ENCODE measurements at places on chromosomes 1 and 21.

GRCh38 chr21:39377444-39378050 lies 28.7 kb upstream of the HMGN1 start:
- no peak for DNase-seq

GRCh38 chr1:180190091-180190490 lies 35.4 kb downstream of the QSOX1 start:
- DNase-seq = no peak

DNA sequence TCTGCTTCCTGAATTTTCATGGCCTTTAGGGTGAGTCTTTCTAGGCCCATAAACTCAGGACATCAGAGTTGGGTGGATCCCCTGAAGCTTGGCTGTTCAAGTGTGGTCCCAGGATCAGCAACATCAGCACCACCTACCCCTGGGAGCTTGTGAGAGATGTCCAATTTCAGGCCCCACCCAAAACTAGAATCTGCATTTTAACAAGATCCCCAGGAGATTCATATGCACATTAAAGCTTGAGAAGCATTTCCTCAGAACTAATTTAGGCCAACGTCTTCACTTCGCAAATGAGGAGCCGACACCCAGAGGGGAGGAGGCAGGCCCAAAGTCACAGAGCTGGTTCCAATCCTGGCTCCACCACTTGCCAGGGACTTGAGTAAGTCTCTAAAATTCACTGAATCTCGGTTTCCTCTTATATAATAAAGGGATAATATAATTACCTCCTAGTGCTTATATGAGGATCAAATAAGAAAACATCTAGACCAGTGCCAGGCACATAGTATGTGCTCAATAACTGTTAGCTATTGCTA lies 10.3 kb upstream of the PHLDA3 start:
- no peak for DNase-seq

- no peak for DNase-seq
Observed at GRCh38 chr1:8283058-8283884, 34.6 kb upstream of the SLC45A1 start.

GRCh38 chr1:161915978-161916377 lies 107.7 kb downstream of the OLFML2B start:
- no peak for DNase-seq

DNA sequence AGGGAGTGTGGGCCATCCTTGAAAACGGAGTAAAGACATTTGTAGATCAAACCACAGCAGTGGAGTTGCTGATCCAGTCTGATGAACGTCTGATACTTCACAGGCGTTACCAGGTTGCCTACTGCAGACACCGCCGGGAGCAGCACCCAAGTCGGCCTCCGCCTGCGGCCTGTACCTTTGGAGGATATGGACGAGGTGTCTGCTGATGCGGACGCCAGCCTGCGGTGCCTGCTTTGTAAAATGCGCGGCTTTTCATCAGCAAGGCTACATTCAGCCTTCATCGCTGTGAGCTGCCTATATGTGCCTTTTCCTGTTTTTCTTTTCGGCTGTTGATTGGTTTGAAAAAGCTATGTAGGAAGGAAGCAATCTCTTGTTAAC lies 16.0 kb downstream of the SLX9 start:
- DNase-seq = no peak

DNA sequence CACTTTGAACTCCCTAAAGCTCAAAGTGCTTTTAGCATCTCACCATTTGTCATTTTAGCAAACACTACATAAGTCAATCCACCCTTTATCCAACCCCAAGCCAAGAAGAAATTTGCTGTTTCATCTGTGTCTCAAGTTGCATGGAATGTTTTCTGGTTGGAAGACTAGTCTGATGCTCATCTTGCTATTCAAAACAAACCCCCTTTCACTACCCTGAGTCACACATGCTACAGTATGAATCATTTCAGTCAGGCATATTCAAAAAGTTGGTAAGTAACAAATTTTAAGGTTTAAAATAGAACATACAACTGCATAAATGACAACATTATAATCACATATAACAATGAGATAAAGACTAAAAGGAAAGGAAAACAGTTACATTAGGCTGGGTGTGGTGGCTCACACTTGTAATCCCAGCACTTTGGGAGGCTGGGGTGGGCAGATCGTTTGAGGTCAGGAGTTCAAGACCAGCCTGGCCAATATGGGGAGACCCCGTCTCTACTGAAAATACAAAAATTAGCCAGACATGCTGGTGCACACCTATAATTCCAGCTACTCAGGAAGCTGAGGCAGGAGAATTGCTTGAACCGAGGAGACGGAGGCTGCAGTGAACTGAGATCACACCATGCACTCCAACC lies 38.7 kb downstream of the DSTYK start:
- DNase-seq = no peak

DNA sequence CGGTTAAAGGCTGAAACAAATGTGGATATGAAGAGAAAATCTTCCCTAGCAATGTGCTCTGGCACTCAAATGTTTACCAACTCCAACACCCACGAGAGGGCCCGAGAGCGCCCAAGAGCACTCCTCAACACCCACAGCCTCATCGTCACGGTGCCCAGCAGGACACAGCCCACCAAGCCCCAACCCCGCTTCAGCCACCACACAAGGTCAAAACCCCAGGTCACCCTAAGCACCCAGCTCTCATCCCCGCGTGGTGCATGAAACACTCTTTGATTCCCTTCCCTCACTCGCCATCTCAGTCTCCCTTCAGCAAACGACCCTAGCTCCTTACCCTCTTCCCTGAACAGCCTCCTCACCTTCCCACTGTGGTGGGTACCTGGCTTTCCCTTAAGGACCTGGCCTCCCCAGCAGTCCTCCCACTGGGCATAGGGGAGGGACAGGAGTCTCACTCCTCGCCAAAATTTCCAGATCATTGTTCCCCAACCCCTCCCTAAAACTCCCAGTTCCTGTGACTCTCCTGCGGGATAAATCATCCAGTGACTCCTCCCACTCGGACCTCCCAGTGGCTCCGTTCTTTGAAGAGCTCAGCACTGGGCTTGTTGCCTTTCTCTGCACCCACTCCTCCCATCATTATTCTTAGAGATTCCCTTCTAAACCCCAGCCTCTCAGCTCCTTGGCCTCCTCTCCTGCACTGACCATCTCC lies 170.4 kb upstream of the SYT6 start:
- no peak for DNase-seq

All from NCI-H1105 treated with DMSO at 0.1 percent for 48 hours (cell line).